Naive B cell (primary cell): ENCODE measurements at places on chromosomes 5 and 9.
A peak's percentile ranks its signal among the peaks of the same experiment; 100 is the strongest.

GRCh38 chr5:40402007-40402364 is 277.7 kb upstream of the PTGER4 start:
- DNase-seq, result no peak

DNA sequence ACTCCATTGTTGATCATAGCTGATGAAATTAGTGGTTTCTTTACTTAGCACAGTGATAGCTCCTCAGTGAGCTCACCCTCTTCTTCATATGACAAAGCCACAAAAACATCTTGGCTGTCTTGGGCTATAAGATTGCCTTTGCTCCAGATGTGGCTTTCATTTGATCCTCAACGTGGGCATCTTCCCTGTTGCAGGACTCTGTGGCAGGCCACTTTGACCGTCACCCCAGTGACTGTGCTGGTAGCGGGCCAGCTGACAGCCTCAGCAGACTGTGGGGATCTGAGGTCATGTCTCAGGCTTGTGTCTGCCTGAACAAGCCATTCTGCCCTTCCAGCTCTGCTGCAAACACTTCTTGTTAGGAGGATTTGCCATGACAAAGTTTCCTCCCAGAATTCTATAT is 422.2 kb downstream of the NR2F1-AS1 start:
- no peak for DNase-seq

DNA sequence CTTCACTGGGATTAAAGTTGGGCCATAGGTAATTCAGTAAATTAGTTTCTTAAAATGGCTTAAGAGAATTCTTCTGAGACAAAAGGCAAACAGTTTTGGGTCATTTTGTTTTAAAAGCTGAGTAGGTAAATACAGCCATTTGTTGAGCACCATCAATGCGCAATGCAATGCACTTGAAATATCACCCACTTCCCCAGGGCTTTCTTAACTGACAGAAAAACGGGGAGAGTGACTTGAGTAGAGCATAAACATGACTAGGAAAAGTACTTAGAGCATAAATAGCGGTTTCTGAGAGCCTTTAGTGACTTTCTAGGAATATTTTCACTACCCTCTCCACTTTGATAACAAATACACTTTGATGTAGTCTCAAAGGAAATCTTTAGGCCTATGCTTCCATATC is 27.2 kb downstream of the MLANA start:
- no peak for DNase-seq

- DNase-seq, result no peak
Measured at GRCh38 chr5:109668668-109669422, 20.9 kb upstream of the MAN2A1 start.

DNA sequence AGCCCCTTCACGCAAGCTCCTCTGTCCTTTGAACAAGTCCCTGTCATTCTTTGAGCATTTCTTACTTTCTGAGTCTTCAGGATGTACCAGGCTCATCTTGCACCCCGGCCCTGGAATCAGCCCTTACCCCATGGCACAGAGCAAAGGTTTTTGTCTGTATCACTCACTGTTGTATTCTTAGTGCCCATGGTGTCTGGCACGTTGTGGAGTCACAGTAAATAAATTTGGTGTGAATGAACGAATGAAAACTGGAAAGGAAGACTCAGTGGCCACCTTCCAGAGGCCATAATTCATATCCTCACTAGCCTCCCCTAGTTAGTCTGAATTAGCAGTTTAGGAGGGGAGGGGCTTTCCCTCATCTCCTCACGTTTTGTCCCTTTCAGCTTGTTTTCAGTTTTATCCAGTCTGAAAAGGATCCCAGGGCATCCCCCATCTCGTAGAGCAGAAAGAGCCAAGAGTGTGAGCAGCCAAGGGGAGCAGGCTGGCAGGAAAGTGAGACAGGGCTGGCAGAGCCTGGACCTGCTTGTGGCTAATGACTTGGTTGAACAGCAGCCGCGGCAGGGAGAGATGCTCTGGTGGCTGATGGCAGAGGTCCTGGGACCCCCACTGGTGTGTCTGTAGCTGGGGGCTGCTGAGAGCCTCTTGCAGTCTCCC is 42.7 kb downstream of the ZNF618 start:
- no peak for DNase-seq

GRCh38 chr5:61981886-61982285 is 324.1 kb upstream of the KIF2A start:
- no peak for DNase-seq

DNA sequence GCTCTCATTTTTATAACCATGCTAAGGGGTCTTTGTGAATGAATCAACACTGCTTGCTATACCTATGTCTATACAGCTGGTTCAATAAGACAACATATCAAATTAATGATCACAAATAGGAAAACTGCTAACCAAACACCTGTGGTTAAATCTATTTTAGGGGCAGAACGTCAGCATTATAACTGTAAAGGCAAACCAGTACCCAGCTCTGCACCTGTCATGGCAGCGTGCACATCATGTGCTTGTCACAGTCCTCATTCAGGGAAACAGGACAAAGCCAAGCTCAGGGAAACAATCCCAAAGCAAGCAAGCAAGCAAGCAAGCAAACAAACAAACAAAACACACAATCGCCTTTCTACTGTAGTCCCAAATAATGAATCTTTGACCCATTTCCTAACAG is 277.7 kb upstream of the DAP start:
- no peak for DNase-seq

GRCh38 chr9:33480106-33480505 is 6.4 kb upstream of the NOL6 start:
- DNase-seq, result no peak

GRCh38 chr5:10277773-10278630 is 27.9 kb downstream of the CCT5 start:
- no peak for DNase-seq

- no peak for DNase-seq
Measured at GRCh38 chr5:128632264-128632663, 94.2 kb upstream of the FBN2 start.

DNA sequence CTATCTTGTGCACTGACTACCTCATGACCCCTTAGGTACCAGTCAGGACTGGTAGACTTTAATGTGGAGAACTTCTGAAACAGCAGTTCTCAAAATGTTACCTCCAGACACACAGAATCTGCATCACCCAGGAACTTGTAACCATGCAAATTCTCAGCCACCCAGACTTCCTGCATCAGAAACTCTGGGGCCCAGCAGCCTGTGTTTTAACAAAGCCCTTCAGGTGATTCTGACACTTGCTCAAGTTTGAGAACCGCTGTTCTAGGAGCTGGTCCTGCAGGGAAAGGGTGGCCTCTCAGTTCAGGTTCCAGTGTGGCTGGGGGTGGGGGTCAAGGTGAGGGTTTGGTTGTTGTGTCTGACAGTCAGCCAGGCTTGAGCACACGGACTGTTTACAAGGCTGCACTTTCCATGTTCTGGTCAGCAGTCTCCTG is 28.4 kb downstream of the ZFP62 start:
- DNase-seq, result peak; percentile 62

DNA sequence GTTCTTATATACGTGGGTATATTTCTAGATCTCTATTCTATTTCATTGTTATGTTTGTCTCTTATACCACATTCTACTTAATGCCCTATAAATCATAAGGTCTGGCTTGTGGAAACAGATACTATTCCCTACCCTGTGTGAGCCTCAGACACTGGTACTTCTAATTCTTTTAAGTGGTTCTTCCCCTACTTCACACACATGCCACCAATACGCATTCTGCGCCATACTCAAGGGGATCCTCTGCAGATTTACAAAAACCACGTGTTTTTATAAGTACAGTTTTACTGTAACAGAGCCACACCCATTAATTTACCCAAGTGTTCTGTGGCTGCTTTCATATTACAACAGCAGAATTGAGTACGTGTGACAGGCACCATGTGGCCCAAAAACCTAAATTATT is 195.6 kb downstream of the SAXO1 start:
- DNase-seq, result no peak

DNA sequence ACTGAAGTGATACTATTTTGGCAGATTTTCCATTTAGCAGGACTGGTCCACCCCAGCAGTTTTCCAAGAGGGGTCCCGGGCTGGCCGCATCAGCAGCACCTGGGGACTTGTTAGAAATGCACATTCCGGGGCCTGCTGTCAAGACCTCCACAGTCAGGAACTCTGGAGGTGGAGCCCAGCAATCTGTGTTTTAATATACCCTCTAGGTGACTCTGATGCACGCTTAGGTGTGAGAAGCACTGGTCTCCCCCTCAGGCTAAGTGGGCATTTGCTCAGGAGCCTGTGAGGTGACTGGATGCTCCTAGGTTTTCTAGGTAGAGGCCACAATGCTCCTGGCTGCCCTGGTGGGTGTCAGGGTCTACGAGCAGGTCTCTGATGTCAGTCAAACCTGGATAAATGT is 81.7 kb downstream of the DCP2 start:
- DNase-seq, result no peak

DNA sequence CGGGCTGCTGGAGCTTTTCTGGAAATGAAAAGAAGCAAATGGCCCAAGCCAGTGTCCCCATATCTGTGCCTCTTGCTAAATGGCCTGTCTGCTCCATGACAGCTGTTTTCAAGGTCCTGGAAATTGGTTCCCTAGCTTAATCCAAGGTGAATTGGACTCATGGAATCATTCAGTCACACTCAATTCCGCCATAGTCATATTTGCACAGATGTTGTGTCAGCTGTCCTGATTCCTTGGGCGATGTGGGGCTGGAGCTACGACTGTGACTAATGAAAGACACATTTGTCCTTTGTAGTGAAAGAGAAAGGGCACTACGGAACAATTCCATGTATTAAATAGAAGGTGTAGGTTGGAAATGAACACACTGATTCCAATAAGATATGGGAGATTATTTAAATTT is 102.9 kb upstream of the MEGF10 start:
- DNase-seq, result no peak

- no peak for DNase-seq
Measured at GRCh38 chr9:132970324-132971062, 8.0 kb upstream of the GFI1B start.

DNA sequence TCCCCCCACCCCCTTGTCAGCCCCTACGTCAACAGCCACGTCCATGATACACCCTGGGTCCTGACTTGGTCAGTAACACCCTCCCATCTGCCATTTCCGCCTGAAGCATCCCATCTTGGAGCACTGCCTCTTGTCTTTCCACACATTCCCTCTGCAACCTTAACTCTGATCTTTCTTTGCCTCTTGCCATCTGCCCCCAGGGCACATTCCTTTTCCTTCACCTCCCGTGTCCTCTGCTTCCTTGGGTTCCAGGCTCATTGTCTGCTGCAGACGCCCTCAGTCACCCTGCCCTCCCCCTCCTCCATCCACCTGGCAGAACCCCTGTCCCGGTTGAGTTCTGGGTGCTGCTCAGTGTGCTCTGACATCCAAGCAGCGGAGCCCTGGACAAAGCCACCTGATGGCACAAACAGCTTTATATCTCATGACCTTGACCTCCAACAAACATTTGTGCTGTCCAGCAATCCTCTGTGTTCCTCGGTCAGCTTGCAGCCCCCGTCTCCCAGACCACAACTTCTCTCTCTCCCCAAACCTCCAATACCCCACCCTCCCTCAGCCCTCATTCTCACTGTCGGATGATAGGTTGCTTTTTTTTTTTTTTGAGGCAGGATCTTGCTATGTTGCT is 97.7 kb upstream of the IER5L start:
- DNase-seq, result no peak
